ENCODE measurements at places on chromosomes 16 and 17. TPM values are rescaled to one million over a fixed set of nuclear protein-coding genes. Genes with fewer than 3 reads are reported as not detected.

Gene AOC2
- 6.0 TPM for total RNA-seq

Gene TNK1
- 38.9 TPM for total RNA-seq

GRCh38 chr17:16926061-16926511 lies 45.8 kb downstream of the TNFRSF13B start:
- H3K27ac ChIP-seq: no peak overlapping the region
- H3K4me3 ChIP-seq: no peak overlapping the region
- H3K36me3 ChIP-seq: no peaks in the 10 kb centered on the region
- H3K27me3 ChIP-seq: no peaks in the 10 kb centered on the region
- H3K4me1 ChIP-seq: no peaks in the 10 kb centered on the region

- DNase-seq: no peak
- H3K4me3 ChIP-seq: no peak overlapping the region
- no peak overlapping the region for H3K27ac ChIP-seq
Observed at GRCh38 chr16:5044011-5044540, 10.3 kb upstream of the NAGPA start.

Data from transverse colon (tissue), 4 donors.